ENCODE measurements at places on chromosomes 3 and 15.

DNA sequence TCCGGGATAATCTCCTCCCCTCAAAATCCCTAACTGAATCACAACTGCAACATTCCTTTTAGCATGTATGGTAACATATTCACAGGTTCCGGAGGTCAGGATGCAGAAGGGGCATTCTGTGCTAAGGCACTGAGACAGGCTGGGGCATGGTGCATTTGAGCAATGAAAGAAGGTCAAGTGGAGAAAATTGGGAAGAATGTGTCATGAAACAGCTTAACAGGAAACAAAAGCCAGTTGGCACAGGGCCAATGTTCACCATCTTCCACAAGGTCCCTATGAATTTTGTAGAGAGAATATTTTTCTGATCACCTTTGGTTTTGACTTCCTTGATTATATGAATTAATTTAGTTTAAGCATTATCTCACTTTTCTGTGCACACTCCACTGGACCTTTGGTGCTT, 587.7 kb upstream of the NR2F2 start:
- DNase-seq, result no peak

DNA sequence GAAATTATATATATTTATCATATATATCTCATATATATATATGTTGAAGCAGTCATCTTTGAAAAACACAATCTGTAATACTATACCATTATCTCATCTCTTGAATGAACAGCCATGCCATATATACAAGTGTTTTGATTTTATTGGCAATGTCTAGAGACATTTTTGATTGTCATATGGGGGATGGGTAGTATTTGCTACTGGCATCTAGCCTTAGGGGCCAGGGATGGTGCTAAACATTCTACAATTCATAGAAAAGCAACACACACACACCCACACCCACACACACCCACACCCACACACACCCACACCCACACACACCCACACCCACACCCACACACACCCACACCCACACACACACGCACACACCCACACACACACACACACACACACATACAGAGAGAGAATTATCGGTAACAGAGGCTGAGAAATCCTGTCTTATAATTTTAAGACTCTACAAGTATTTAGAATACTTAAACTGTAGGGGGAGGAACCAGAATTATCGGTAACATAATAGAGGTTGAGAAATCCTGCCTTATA, 11.1 kb upstream of the PIK3R4 start:
- no peak for DNase-seq

DNA sequence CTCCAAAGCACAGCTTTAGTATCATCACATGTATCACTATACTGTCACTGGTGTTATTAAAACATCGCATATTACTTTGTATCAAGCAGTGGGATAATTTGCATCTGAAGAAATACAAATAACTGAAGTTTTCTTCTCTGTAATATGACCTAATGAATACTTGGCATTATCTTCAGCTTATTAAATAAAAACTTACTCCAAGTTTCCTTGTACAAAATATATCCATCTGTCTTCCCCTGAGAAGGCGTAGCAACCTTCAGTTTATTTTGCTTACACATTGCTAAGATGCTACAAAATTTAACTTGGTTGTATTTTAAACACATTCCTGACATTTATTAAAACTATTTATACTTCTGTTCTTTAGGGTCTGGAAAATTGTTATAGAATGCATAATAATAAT, 13.7 kb downstream of the FGF7 start:
- no peak for DNase-seq

GRCh38 chr3:133591271-133591742, 17.8 kb downstream of the CDV3 start:
- peak; percentile 70 for DNase-seq

DNA sequence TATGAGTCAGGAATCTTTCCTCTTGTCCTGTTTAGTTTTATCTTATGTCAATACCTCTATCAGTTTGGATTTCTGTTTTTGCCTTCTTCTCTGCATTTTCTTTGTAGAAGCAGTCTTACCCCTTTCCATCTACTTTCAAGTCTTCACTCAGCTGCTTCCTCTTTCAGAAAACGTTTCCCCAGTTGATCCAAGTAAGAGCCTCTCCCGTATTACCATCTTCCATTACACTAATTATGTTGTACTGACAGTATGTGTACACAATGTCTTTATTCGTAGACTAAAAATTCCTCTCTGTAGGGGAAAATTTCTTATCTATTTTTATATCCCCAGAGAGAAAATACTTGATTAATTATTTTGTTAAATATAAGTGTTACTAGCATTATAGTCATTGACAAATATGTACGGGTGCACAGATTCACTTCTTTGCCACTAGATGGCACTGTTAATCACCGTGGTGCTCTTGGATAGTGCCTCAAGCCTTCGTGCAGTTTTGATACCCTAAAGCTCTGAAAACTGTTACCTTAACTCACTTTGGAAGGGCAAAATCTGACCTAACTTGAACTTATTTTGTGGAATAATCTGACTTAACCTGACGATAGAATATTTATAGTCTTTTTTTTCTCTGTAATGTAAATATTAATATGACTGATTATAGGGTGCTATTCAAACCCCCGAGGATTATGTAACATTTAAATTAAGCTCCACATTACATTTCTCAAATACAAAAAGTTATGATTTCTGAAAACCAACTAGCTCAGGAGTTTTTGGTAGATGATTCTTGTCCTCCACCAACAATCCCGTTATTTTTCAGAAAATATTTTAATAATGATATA, 74.2 kb upstream of the POU1F1 start:
- DNase-seq, result peak; percentile 67

GRCh38 chr3:56055546-56055945, 412.7 kb downstream of the ERC2 start:
- DNase-seq, result no peak

GRCh38 chr15:50549326-50549725, 2.9 kb upstream of the USP50 start:
- DNase-seq, result no peak

DNA sequence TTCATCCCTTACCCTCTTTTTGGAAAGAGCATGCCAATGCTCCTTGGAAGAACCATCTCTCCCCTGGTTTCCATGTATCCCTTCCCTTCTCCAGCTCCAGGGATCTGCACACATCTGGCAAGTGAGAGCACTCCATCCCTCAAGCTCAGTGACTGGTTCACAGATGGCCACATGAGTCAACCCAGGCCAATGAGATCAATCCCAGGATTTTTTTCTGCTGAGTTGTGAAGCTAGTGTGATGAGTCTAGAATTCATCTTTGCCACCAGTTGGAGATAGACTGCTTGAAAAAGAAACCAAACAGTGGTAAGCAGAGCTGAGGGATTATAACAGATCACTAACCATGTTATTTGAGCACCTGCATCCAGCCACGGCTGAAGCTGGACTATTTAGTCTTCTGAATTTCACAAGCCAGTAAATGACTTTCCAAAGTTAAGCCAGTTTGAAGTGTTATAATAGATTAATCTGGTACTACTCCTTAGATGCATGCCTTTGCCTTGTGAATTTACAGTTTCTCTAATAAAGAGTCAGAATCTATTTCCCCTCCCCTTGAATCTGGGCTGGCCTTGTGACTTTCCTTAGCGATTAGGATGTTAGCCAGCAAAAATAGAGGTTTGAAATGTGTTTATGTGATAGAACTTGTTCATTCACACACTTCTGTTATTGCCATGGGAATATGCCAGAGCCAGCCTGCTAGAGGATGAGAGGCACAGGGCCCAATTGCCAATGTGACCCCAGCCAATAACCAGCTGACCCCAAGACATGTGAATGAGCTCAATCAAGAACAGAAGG, 159.8 kb downstream of the WNT5A start:
- peak; percentile 44 for DNase-seq

- no peak for DNase-seq
Measured at GRCh38 chr3:17823816-17824215, 81.4 kb upstream of the TBC1D5 start.

Measured in AG08395 (cell line).